ENCODE measurements at places on chromosomes 6 and 20.

GRCh38 chr6:136529710-136530109, 20.5 kb downstream of the MAP7 start:
- no peak for DNase-seq

DNA sequence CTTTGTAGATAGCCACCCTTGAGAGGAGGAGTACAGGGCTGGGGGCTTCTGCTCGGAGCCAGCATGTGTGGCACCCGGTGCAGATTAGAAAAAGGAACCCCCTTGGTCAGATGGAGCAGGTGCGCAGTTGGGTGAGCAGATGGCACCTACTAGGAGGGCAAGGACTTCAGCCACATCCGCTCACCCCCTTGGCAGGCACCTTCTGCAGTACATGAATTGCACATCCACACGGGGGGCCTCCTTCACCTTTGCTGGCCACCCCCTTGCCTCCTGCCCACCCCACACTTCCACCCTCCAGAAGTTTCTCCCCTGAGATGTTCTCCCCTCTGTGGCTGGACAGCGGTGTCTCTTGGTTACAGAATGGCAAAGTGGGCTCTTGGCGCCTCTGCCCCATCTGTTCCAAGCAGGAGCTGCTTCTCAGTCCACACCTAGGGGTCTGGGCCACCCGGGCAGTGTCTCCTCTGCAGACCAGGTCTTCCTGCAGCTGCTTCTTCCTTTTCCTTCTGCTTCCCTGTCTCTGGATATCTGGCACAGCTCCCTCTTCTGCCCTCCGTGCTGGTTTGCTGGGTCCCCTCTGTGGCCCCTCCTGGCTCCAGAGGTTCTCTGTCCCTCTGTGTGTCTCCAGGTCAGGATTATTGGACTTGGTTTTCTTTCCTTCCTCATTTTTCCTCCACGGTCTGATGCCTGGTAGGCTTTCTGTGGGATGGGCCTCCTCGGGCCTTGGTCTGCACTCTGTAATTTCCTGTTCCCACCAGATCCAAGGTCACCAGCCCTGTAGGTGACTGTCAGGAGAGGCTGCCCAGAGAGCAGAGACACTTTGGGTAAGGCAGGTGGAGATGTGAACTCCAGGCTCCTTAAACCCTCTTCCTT, 4.1 kb downstream of the MDFI start:
- DNase-seq: no peak

DNA sequence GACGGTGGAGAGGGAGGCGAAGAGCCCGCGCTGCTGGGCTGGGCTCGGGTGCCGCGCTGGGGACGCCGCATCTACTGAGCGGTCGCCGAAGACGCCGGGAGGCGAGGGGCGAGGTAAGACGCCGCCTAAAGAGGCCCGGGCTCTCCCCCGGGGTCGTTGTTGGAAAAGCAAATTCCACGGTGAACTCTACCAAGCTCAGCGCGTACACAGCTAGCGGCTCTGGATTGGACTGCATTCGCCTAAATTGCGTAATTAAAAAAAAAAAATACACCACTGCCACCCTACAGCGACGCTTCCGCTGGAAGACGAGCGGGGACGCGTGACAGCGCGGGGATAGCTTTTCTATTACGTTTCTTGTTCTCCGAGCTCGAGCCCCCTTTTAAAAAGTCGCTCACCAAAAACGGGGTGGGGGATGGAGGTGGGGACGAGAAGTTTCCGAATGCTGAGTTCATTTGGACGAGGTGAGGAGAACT, 92.0 kb upstream of the PRDM1 start:
- peak; percentile 57 for DNase-seq

- DNase-seq: no peak
Measured at GRCh38 chr6:23446469-23446967, 679.5 kb upstream of the NRSN1 start.

DNA sequence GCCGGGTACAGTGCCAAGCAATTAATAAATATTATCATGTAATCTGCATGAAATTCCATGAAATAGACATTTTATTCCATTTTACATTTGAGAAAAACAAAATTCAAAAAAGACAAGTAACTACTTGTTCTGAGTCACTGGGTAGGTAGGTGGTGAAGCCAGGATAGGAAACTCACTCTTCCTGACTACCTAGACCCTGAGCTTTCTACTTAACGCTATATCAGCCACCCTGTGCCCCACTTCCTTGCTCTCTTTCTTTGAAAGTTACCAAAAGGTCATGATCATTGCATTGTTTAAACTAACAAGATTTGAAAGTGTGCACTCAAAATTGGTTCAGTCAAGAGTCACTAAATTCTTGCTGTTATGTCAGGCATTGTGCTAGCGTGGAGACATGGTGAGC, 235.7 kb downstream of the CD83 start:
- DNase-seq: no peak

DNA sequence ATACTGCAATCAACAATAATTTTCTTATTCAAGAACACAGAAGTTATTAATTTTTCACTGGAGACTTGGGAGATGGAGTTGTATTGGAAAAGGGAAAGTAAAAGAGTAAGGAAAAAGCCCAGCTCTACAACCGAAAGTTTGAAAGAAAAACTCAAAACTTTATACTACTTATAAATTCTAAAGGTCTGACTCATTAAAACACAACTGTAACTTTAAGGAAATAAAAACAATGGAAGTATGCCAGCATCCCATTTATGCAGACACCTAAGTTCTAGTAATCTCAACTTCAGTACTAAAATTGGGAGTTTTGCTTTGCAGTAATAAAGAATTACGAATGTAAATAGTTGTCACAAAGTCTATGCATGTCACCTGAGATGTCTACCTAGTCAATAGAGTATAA, 80.6 kb downstream of the IRAK1BP1 start:
- no peak for DNase-seq

DNA sequence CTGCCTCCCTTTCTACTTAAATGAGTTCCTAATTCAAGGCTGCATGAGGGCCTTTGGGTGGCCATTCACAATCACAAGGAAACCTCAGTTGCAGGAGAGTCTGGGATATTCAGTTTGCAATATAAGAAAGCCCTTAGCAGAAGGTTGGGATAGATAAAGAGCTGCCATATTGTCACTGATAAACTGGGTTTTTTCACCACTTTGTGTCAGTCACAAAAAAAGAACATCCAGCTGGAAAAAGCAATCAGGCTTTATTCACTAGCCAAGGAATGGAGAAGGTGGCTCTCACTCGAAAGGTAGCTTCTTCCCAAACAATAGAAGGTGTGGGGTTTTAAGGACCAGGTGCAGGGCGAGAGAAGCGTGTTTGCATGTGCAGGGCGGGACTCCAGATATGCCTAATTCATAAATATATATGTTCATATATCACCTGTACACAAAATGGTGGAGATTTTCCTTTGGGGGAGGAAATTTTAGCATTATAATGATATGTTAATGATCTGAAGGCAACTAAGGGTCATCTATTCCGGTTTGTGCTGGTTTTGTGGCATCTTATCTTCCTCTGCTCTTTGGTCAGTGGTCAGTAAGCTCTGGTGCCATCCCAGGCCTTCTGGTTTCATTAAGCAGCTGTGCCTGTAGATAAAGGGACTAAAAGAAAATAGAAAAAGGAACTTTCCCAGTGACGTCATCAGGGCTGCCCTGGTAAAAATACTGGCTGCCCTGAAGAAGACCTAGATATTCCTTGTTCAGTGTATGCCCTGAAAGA, 97.1 kb upstream of the IYD start:
- DNase-seq: peak; percentile 74

- no peak for DNase-seq
Measured at GRCh38 chr6:33705955-33706725, 5.4 kb downstream of the UQCC2 start.

DNA sequence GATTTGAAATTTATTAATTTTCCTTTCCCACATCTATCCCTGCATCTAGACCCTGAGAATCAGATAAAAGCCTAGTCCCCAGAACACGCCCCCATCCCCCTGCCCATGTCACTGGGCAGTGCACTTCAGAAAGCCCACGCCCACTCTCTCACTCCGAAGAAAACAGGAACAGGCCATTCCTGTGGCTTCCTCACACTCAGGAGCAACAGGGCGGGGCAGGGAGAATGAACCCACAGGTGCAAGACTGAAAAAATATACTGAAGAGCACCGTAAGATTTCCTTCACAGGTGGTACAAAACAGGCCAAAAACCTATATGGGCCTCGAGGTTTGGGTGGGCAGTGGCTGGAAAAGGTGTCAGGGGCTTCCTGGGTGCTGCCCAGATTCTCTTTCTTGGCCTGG, 3.4 kb downstream of the OXT start:
- DNase-seq: no peak

DNA sequence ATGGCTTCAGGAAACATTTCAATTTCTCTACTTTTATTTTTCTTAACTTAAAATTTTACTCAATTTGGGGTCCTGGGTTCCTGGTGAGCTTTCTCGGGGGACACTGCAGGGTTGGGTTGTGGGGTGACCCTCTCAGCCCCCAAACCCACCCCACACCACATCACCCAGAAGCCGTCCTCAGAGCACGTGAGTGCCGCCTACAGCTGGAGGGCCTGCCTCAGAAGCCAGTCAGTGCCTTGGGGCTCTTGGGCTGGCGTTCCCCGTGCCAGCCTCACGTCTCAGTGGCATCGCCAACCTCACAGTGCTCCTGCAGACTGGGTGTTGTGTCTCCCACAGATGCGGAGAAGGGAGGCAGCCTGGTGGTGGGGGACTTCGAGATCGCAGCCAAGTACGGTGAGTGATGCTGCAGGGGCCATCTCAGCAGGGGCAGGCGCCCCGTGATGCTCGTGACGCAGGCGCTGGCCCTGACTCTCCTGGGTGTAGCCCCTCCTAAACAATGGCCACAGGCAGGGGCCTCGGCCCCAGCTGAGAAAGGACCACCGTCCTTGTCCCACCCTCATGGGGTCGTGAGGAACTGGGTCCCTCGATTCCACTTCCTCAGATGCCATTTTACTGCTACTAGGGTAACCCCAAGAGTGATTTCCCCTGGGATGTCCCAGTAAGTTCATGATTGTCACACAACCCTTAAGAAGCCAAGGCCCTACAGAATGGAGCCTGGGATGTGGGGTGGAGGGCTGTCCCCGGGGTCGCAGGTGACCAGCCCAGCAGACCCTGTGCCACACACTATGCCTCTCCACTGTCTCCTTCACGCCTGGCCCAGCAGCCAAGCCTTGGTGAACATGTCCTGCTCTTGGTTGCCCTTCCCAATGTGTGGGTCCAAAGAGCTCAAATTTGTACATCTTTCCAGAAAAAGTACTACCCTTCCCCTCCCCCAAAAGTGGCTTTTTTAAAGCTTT, 23.8 kb upstream of the PYGB start:
- no peak for DNase-seq

- no peak for DNase-seq
Measured at GRCh38 chr6:53424300-53424699, 75.5 kb upstream of the ELOVL5 start.

GRCh38 chr6:55758156-55758937, 117.0 kb downstream of the BMP5 start:
- no peak for DNase-seq

- no peak for DNase-seq
Measured at GRCh38 chr6:111653979-111654378, 48.3 kb upstream of the TRAF3IP2 start.

GRCh38 chr6:13667655-13668054, 44.0 kb downstream of the RANBP9 start:
- no peak for DNase-seq

GRCh38 chr6:63319939-63320338, at the start of gene LGSN:
TSS of gene LGSN (minus strand) at chr6:63319983. CDS start at chr6:63319943, 40 bp downstream.
- DNase-seq: no peak

- no peak for DNase-seq
Measured at GRCh38 chr6:98272060-98272459, 562.3 kb upstream of the POU3F2 start.

DNA sequence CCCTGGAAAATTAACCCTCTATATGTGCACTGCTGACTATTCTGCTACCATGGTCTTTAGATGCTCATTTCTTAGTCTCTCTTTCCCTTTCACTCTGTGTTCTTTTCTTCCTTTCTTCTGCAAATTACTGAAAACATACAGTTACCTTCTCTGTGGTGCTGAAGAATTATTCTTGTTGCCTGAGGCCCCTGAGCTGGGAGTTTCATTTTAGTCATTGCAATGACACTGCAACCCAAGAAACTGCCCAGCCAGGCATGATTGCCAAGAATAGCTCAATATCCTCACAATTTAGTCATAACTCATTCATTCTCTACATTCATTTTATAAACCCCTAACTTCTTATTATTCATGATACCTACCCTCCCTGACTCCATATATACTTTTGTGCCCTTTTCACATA, 245.8 kb upstream of the RAB32 start:
- DNase-seq: no peak

DNA sequence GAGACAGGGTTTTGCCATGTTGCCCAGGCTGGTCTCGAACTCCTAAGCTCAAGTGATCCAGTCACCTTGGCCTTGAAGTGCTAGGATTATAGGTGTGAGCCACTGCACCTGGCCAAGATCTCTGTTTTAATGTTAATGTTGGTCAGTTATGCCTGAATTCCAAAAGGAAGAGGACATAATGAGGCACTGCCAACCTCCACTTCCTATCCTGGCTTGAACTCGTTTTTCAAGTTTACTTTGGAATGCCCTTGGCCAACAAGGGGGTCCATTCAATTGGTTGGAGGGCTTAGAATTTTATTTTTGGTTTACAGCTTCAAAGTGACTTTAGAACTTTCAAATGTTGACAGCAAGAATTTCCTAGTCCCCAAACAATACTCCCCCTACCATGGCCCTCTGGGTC, 29.8 kb downstream of the DNAAF9 start:
- no peak for DNase-seq

DNA sequence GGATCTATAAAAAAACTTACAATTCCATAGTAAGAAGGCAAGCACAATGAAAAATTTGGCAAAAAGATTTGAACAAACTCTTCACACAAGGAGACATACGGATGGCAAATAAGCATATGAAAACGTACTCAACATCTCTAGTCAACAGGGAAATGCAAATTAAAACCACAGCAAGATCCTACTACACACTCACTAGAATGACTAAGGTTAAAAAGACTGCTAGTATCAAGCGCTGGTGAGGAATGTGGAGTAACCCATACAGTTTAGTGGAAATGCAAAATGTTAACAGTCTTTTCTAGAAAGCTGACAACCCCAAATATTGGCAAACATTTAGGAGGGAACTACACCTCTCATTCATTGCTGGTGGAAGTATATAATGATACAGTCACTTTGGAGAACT, 175.9 kb upstream of the SGK1 start:
- DNase-seq: no peak

- no peak for DNase-seq
Measured at GRCh38 chr6:22027040-22027725, 269.7 kb downstream of the PRL start.

Measured in hematopoietic multipotent progenitor cell treated with erythropoietin and hydrocortisone succinate and interleukin-3 and kit ligand, for 6 days (in vitro differentiated cells).